Activated CD4-positive, alpha-beta memory T cell treated with anti-CD3 and anti-CD28 coated beads for 36 hours (primary cell): ENCODE measurements at places on chromosomes 7 and 10. TPM values are rescaled to one million over a fixed set of nuclear protein-coding genes. Genes with fewer than 3 reads are reported as not detected.

FAS gene
- total RNA-seq, result 62.2 TPM

- H3K27me3 ChIP-seq, result no peaks in the 10 kb centered on the region
- DNase-seq, result no peak
- peaks cover 3% of the 10 kb centered on the region for H3K4me1 ChIP-seq
- peaks cover 8% of the 10 kb centered on the region for H3K36me3 ChIP-seq
These were observed 14.6 kb upstream of the BRI3 start for GRCh38 chr7:98266840-98267239.

DNA sequence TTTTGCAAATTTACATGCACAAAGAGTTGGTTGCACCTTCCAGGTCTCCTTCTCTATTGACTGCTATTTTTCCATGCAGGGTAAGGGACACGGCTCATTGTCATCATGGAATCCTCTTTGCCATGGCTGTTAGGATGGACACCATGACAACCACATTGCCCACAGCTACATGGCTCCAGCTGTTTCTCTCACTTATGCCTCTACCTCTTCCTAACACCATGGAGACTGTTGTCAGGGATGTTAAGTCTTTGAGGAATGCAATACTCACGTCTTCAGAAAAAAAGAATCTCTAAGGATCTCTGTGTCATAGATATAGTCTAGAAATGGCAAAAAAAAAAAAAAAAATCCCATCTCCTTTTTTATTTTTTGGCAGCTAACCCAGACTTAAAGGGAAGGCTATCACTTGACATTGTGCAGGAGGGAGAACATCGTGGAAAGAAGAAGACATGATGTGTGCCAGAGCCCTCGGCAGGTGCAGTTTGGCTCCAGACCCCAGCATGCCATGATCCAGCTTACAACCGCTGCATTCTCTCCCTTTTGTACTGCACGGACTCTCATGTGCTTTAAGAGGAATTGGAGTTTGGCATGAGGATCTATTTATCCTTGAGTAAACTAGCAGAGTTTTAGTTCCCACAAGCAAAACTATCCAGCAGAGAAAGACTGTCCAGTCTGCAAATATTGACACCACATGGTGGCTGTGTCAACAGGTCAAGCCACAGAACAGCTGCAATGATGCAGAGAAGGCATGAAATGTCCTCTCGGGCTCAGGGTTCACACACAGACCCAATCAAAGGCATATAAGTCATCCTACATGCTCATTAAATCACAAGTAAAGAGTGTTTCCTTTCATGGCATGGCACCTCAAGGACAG is 70.8 kb downstream of the FRMD4A start:
- no peak overlapping the region for H3K27ac ChIP-seq
- peaks cover 18% of the 10 kb centered on the region for H3K27me3 ChIP-seq
- H3K4me3 ChIP-seq, result no peak overlapping the region
- DNase-seq, result no peak
- no peaks in the 10 kb centered on the region for H3K4me1 ChIP-seq
- H3K36me3 ChIP-seq, result no peaks in the 10 kb centered on the region

SCIN gene
- total RNA-seq, result 0.12 TPM

RTKN2 gene
- total RNA-seq, result 5.1 TPM

GRCh38 chr7:135147899-135148721 is at the start of gene TMEM140:
TSS of gene TMEM140 (plus strand) at chr7:135148072. CDS start at chr7:135164442, 16,370 bp downstream.
- H3K27ac ChIP-seq, result peak within 1 kb of the TSS; percentile 95
- peak; percentile 73 for DNase-seq
- H3K4me3 ChIP-seq, result peak within 1 kb of the TSS; percentile 83
- no peaks in the 10 kb centered on the region for H3K27me3 ChIP-seq

NMT2 gene
- total RNA-seq, result 21.8 TPM

DNA sequence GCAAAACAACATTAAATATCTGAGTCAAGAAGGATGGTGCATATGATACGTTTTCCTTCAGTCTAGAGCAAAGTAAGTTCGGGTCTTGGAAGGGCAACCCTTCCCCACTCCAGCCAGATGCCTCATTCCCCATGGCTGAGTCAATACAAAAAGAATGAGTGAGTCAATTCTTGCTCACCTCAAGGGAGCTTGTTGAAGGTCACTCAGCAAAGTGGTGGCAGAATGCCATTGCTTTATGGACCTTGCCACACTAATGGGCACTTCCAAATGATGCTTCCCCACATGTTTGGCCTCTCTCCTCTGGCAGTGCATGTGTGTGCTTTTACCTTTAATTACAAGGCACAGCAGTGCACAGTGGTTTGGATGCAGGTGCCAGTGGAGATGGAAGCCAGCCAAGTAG is 296.5 kb downstream of the SORCS3 start:
- H3K27ac ChIP-seq, result no peak overlapping the region
- peaks cover 16% of the 10 kb centered on the region for H3K4me1 ChIP-seq
- no peak for DNase-seq
- no peak overlapping the region for H3K4me3 ChIP-seq

GRCh38 chr7:112202816-112203215 is 3.4 kb downstream of the DOCK4 start:
- H3K27ac ChIP-seq, result no peak overlapping the region
- no peak overlapping the region for H3K4me3 ChIP-seq

BPGM gene
- total RNA-seq, result 24.9 TPM

DNA sequence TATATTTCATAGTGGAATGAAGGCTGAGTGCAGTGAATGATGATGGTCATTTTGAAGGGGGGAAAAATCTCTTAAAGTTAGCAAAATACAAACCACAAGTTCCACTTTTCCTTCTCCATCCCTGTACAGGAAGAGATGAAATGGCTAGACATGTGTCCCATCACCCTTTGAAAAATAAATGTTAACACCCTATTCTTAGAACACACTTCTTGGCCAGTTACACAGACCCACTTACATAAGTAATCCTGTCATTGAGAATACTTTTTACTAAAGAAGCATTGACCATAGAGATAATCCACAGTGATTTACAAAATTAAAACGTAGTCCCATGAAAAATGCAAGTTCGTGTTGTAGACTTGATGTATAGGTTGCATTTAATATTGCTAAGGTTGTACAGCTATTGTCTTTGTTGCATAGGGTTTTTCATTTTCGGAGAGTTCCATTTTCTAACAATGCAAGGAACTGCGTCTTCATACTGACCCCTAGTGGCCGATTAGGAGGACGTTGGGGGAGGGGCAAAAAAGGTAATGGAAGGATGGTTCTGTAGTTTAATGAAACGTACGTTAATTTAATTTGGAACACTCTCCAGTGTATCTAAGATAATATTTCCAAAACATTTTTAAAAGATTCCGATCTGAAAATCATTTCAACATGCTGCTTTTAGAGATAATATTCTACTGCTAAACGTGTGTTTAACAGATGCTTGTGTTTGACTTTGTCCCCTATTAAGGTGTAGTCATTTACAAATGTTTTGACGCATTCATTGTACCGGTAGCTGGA is 60.9 kb downstream of the ARMC3 start:
- H3K36me3 ChIP-seq, result no peaks in the 10 kb centered on the region
- peaks cover 18% of the 10 kb centered on the region for H3K4me1 ChIP-seq
- peak; percentile 74 for DNase-seq
- H3K27me3 ChIP-seq, result peaks cover 2% of the 10 kb centered on the region
- H3K27ac ChIP-seq, result no peak overlapping the region

DNA sequence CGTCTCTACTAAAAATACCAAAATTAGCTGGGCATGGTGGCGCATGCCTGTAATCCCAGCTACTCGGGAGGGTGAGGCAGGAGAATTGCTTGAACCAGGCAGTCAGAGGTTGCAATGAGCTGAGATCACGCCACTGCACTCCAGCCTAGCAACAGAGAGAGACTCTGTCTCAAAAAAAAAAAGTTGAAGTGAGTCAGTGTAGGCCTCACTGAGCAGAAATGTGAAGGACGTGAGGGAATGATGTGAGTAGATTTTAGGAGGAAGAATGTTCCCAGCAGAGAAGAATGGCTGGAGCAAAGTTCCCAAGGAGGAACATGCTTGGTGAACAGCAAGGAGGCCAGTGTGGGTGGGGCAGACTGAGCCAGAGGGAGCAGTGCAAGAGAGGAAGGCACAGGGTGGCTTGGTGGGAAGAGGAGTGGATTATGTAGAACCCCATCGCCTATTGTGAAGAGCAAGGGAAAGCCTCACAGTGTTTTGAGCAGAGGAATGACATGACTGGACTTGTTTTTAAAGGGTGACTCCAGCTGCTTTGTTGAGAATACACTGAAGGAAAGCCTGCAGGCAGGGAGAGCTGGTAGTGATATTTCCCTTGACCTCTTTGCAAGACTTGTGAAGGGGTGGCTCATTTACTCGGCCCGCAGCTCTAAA is 708.7 kb downstream of the SUGCT start:
- no peaks in the 10 kb centered on the region for H3K36me3 ChIP-seq
- no peak overlapping the region for H3K27ac ChIP-seq
- H3K4me3 ChIP-seq, result no peak overlapping the region
- H3K27me3 ChIP-seq, result no peaks in the 10 kb centered on the region

GTF2IRD1 gene
- 6.6 TPM for total RNA-seq

TCTN3 gene
- total RNA-seq, result 26.3 TPM

AVPI1 gene
- total RNA-seq, result 1.7 TPM

IFIT2 gene
- 26.6 TPM for total RNA-seq

DLG5 gene
- 2.6 TPM for total RNA-seq

- no peak overlapping the region for H3K4me3 ChIP-seq
- no peaks in the 10 kb centered on the region for H3K36me3 ChIP-seq
- peak; percentile 71 for DNase-seq
- H3K27me3 ChIP-seq, result no peaks in the 10 kb centered on the region
- no peaks in the 10 kb centered on the region for H3K4me1 ChIP-seq
These were observed 274.9 kb upstream of the GALNT17 start for GRCh38 chr7:70856901-70857630.

DNA sequence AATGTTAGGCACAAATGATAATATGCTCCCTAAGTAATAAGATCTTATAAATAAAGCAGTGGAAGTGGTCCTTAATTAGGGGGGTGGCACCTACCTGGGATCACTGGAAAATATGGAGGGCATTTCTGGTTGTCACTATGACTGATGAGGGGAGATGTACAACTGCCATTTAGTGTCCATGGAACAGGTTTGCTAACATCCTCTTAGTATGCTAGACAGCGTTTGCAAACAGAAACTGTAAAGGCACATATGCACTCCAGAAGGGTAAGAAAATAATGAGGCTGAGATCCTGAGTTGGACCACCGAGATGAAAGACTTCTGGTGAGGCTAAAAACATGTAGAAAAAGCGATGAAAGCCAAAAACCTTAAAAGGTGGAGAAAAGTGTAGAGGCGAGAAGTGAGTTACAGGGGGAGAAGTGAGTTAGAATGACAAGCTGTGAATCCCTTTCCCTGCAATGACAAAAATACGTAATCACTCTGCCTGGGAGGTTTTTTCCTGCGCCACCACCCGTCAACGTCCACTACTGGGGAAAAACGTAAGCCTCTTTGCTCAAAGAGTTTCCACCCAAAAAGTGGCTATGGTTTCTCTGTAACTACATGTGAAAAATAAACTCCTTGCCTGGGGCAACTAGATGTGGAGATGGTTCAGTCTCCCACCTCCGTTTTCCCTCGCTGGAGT is 767 bp downstream of the KRIT1 start:
- H3K4me1 ChIP-seq, result peaks cover 29% of the 10 kb centered on the region
- H3K4me3 ChIP-seq, result peak overlapping the region; percentile 99
- H3K27me3 ChIP-seq, result no peaks in the 10 kb centered on the region

DNA sequence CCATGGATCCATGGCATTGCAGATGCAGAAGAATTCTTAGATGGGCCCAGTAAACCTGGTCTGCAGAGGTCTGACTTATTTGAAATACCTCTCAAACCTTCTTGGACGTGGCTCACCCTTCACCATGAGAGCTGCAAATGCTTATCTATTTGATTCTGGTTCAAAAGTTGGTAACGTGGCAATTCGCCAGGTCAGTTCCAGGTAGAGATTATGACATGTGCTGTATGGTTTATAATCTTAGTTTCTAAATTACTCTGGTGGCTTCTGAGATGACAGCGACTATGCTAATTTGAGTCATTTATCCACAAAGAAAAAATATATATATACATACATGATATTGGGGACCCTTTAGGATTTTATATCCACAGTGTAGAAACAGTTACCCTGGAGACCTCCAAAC is 68.8 kb downstream of the NRP1 start:
- no peak overlapping the region for H3K4me3 ChIP-seq
- peak overlapping the region; percentile 13 for H3K27ac ChIP-seq
- peaks cover 1% of the 10 kb centered on the region for H3K36me3 ChIP-seq
- H3K4me1 ChIP-seq, result peaks cover 28% of the 10 kb centered on the region
- H3K27me3 ChIP-seq, result peaks cover 32% of the 10 kb centered on the region

IFRD1 gene
- 43.4 TPM for total RNA-seq

ADK gene
- total RNA-seq, result 54.4 TPM

MXI1 gene
- total RNA-seq, result 29.3 TPM

GLUD1 gene
- 180 TPM for total RNA-seq

GRCh38 chr10:71219918-71220688 is 7.7 kb downstream of the UNC5B start:
- H3K27ac ChIP-seq, result no peak overlapping the region
- DNase-seq, result no peak
- H3K4me3 ChIP-seq, result no peak overlapping the region
- no peaks in the 10 kb centered on the region for H3K36me3 ChIP-seq
- H3K4me1 ChIP-seq, result peaks cover 4% of the 10 kb centered on the region

GRCh38 chr7:38292442-38292841 is 19.0 kb upstream of the TARP start:
- no peak for DNase-seq
- no peaks in the 10 kb centered on the region for H3K36me3 ChIP-seq
- no peak overlapping the region for H3K27ac ChIP-seq
- no peaks in the 10 kb centered on the region for H3K27me3 ChIP-seq

AKR1C4 gene
- total RNA-seq, result not detected

DNA sequence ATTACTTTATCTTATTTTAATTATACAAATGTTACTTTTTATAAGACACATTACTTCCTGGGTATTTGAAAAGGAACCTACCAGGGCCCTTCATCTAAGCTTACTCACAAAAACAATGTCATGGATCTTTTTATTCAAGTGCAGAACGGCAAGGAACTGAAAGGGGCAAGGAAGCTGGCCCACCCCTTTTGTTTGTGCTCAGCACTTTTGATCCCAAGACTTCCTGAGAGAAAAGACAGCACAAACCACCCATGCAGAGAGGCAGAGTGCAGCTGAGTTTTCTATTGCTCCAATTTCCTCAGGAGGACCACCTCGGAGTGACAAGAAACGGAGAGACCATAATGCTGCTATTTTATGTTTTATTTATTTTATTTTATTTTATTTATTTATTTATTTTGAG is 232.0 kb upstream of the NRP1 start:
- no peaks in the 10 kb centered on the region for H3K4me1 ChIP-seq
- no peak overlapping the region for H3K4me3 ChIP-seq
- H3K27ac ChIP-seq, result no peak overlapping the region
- H3K36me3 ChIP-seq, result no peaks in the 10 kb centered on the region

DNA sequence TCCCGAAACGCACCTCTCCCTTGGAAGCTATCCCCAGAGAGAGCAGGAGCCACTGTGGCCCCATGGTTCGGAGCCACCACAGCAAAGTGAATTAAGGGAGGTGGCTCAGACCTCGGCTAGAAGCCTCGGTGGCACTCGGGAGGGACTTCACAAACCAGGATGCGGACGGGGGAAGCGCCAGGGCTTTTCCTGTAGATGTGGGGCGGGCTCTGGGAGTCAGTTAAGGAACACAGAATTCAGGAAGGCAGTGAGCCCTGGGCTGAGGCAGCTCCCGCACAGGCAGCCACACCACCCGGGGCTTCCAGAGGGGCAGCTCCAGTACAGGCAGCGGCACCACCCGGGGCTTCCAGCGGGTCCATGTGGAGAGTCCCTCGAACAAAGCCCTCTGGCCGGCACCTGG is 42.7 kb upstream of the DPYSL4 start:
- H3K36me3 ChIP-seq, result no peaks in the 10 kb centered on the region
- no peak for DNase-seq
- no peak overlapping the region for H3K27ac ChIP-seq
- H3K4me3 ChIP-seq, result no peak overlapping the region
